ENCODE measurements at places on chromosomes 2 and 18.

DNA sequence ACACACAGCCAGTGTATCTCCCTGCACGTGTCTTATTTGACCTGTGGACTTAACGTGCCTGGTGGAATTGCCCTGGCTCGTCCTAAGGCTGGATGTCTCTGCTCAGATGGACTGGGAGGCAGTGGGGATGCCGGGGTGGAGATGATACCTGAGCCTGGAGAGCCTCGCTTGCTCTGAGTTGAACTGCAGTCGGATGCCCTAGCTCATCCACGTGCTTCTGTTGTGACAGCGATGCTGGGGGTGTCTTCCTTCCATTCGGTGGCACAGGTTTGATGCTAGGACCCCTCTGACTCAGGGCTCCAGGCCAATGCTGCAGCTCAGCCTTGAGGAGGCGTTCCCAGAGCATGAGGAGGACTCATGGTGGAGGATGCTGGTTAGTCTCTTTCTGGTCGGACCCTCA lies 117.6 kb downstream of the SH3RF3 start:
- no peak for DNase-seq

DNA sequence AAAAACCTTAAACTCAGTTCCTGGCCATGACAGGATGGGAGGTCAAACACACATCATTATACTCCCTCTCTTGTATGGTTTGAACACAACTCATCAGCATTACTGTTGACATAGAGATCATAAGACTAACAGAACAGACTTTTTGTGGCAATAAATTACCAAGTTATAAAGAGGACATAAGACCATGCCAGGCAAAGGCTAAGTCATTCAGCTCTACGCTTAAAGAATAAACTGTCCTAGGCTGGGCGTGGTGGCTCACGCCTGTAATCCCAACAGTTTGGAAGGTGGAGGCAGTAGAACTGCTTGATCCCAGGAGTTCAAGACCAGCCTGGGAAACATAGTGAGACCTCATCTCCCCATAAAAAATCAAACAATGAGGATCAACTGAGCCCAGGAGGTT lies 16.4 kb downstream of the NLRC4 start:
- DNase-seq, result no peak

DNA sequence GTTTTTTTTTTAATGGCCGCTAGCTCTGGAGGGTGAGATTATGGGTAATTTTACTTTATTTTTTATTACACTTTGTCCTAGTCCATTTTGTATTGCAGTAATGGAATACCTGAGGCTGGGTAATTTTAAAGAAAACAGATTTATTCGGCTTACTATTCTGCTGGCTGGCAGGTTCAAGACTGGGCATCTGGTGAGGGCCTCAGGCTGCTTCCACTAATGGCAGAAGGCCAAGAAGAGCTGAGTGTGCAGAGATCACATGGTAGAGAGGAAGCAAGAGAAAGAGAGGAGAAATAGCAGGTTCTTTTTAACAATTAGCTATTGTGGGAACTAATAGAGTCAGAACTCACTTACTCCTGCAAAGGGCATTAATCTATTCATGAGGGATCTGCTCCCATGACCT lies 52.4 kb upstream of the ARHGAP28 start:
- DNase-seq, result no peak

GRCh38 chr2:73253400-73253799 lies 19.3 kb downstream of the CCT7 start:
- no peak for DNase-seq

- DNase-seq, result no peak
Observed at GRCh38 chr2:66235428-66235827, 199.5 kb upstream of the MEIS1 start.

GRCh38 chr18:63140997-63141777 lies 178.4 kb downstream of the BCL2 start:
- no peak for DNase-seq

GRCh38 chr2:102809291-102810189 lies 47.7 kb downstream of the TMEM182 start:
- no peak for DNase-seq

DNA sequence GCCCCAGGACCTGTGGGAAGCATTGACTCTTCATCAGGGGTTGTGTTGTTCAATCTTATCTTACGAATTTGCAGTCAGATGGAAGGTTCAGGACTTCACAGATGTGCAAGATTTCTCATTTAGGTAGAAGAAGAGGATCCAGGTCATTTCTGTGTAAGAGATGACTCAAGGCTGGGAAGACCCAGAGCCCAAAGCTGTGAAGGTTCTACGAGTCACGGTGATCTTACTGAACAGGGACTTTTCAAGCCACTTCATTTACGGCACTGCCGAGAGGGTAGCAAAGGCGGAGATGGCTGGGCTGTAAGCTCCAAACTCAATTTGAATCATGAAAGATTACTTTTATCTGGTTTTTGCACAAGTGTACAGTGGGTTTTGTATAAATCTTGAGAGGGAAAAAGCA lies 228.0 kb upstream of the MEX3C start:
- no peak for DNase-seq

- peak; percentile 12 for DNase-seq
Observed at GRCh38 chr2:19607931-19608771, 249.7 kb upstream of the OSR1 start.

GRCh38 chr2:187614756-187615155 lies 60.5 kb upstream of the TFPI start:
- DNase-seq, result no peak

DNA sequence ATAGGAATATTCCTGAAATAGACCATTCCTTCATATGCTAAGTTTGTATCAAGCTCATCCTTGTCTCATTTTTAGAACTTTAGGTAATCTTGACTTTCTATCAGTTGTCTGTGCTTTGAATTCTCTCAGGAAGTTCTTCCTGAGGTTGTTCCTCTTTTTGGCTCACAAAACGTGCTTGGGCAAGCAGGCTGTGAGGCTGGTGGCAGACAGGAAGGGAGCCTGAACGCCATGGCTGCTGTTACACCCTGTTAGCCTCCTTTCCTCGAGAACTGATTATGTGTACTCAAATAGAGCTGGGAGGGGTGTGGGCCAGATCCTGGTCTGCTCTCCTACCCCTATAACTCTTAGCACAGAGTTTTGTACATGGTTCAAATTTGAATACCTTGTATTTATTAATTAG lies 136.4 kb upstream of the CELF4 start:
- no peak for DNase-seq

DNA sequence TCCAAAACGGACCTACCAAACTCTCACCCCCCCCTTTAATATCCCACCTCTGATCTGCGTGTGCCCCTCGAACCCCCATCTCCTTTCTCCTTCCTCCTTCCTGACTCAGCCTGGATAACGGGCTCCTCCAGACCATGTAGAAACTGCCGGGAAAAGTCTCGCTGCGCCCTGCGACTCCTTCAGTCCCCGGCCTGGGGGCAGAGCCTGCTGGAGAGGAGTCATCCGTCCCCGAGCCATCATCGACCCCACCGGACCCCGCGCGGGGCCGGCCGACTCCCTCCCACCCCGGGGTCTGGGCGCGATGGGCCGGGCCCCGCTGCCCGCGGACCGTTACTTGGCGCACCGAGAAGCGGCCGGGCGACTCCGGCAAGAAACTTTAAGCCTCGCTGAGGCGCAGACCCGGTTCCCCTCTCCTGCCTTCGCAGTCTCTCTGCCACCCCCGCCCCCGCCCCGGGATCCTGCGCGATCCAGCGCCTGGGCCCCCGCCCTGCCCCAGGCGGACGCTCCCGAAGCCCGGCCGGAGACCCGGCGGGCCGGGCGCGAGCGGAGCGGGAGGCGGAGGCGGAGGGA lies 3.4 kb downstream of the ZEB2 start:
- no peak for DNase-seq

DNA sequence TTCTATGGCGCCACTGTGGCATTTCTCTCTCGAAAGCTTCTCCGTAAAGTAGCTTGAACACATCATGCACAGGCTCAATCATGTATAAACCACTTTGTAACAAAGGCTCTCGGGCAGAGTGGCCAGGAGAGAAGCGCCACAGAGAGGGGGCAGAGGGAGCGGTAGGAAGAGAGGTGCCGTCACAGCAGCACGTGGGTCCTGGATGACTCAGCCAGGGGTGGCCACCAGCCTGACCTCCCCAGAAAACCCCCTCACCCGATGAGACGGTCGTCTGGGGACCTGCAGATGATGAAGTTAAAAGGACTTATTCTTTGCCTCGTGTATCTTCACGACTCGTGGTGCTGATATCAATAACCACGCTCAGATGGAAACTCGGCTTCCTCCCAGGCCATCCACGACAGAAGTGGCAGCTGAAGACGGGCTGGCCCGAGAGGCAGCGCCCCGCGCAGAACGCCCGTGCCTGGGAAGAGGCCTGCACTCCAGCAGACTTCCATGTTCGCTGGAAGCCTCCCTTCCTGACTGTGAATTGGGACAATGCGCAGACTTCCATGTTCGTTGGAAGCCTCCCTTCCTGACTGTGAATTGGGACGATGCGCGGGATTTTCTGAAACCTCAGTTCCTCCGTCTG lies 46.4 kb upstream of the MTCL1 start:
- no peak for DNase-seq

DNA sequence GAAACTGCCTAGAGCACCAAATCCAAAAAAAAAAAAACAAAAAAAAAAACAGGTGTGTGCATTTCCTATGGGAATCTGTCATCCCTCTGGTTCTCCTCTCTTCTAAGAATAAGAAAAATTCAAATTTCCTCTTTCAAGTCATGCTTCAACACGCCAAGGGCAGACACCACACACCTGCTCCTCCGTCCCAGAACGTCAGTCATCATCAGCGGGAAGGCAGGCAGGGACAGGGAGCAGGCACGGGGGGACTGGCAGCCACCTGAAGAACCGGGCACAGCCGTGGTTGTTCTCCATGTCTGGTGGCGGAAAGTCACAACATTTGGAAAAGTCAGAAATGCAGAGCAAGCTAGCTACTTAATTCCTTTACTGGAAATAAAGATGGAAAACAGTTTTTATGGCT lies 214.8 kb downstream of the IKZF2 start:
- no peak for DNase-seq

DNA sequence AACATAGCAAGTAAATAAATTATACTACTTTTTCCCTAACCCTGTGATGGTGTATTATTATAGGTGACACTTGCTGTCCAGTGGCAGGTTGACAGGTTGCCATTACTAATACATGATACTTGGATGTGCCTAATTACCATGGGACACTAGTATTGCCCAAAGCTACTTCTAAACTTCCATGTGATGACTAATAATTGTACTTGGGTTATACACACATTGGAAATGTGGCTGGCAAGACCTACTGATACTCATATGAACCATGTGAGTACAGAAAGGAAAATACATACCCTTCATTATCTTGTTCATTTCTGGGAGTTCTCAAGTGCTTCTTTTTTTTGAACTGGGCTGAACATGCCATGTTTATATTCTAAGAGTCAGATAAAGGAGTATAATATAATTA lies 156.4 kb downstream of the IKZF2 start:
- DNase-seq, result no peak

- peak; percentile 62 for DNase-seq
Observed at GRCh38 chr18:48607056-48607984, 68.5 kb downstream of the CTIF start.

- no peak for DNase-seq
Observed at GRCh38 chr18:22253676-22254075, 84.3 kb downstream of the GATA6 start.

DNA sequence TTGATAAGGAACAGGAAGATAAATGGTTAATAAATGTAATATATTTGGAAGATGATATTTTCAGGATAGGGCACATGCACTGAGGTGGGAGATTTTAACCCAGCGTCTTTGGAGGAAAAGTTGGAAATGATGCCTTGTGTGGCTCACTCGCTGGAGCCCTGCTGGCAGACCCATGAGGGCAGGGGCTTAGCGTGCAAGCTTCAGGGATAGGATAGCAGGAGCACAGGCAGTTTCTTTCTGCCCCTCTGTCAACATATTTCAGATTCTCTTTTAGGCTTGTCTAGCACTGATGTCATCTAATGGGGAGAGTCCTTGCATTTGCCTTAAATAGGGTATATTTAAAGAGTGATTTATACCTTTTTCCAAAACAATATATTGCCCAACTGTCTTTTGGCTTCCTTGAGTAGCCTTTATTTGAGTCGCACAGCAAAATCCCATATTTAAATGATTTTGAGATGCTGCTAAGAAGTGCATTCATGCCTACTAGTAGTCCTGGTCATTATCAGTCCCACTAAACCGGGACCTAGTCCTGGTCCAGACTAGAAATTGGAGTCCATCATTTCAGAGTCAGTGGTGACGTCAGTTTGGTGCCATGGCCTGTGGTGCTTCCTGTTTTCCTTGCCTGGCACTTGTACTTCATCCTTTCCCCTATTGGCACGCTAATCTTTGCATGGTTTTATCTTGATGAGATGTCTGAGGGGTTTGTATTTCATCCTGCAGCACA lies 45.8 kb downstream of the SH3RF3 start:
- DNase-seq, result no peak

DNA sequence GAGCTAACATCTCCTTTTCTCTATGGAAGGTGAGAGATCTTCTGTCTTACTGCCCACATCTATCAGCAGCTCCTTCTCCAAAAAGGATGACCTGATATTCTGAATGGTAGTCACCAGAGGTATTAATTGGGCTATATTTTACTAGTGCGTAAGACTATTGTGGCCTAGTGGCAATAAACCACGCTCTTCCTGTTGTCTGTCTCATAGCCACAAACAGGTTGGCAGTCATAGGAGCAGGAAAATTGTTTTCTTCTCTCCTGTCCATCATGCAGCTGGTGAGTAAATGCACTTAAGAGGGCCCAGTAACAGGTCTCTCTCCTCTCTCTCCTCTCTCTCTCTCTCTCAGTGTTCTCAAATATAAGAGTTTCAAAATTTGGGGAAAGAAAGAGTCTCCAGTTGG lies 856.8 kb upstream of the ACVR2A start:
- no peak for DNase-seq

- DNase-seq, result no peak
Observed at GRCh38 chr2:226865710-226866109, 29.9 kb downstream of the RHBDD1 start.

GRCh38 chr18:2538844-2539243 lies 32.5 kb downstream of the METTL4 start:
- DNase-seq, result no peak

- no peak for DNase-seq
Observed at GRCh38 chr2:136254681-136255080, 136.7 kb upstream of the CXCR4 start.

DNA sequence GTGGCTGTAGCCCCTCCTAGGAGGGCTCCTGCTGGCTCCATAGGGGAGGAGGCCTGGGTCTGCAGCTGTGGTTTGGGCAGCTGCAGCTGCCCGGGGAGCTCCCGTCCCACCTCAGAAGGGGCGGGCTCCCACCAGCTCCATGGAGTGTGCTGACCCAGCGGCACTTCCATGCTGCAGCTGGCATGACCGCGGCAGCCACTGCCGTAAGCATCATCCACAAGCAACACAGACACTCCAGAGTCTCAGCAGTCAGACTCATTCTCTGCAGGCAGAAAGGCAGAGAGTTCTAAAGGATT lies 660.1 kb upstream of the RAB6C start:
- no peak for DNase-seq

DNA sequence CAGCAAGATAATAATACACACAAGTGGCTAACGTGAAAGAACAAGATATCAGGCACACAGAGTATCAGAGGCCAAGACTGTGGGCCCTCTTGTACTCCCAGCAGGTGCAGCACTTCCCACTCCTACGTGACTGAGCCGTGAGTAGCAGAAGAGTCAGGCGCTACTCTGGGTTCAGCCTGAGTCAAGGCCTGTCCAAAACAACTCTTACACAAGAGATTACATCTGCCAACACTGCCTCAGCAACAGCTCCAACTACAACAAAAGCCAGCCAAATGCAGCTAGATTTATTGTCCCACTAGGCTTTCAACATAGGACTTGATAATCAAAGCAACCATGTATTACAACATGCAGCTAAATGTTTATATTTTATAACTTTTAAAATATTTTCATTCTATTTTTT lies 56.2 kb downstream of the ITSN2 start:
- no peak for DNase-seq
